Caco-2 (cell line): ENCODE measurements at places on chromosomes 5 and 9. TPM values are rescaled to one million over a fixed set of nuclear protein-coding genes. Genes with fewer than 3 reads are reported as not detected.

Gene PDCD1LG2
- not detected in 2 replicates for total RNA-seq

GRCh38 chr5:151018846-151019245 is 1.5 kb upstream of the GPX3 start:
- peaks cover 21% of the 10 kb centered on the region for H3K4me1 ChIP-seq
- H3K4me3 ChIP-seq, result no peak overlapping the region
- no peak for DNase-seq
- H3K27ac ChIP-seq, result no peak overlapping the region

DNA sequence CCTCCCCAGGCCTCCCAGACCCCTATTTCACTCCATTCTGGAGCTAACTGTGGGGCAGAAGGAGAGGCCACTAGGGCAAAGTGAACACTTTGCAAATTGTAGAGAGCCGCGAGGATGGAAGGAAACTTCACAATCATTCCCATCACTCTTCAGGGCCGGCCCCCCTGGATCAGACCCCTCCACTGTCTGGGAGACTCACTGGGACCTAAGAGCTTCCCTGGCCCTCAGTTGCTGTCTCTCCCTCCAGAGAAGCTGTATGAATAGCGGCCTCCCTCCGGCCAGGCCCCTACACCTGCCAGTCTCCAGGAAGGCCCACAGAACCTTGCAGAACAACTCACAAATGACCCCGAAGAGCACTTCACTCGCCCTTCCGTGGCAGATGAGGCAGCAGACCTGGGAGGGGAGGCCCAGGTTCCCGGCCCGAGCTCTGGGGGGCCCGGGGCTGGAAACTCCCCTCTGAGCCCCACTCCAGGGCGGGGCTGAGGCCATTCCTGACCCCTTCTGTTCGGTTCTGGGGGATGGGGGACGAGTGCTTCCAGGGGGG is 141.9 kb upstream of the IER5L start:
- peak overlapping the region; percentile 27 for H3K27ac ChIP-seq
- H3K27me3 ChIP-seq, result no peaks in the 10 kb centered on the region
- peaks cover 43% of the 10 kb centered on the region for H3K4me1 ChIP-seq
- no peak overlapping the region for H3K4me3 ChIP-seq
- peak; percentile 31 for DNase-seq

DNA sequence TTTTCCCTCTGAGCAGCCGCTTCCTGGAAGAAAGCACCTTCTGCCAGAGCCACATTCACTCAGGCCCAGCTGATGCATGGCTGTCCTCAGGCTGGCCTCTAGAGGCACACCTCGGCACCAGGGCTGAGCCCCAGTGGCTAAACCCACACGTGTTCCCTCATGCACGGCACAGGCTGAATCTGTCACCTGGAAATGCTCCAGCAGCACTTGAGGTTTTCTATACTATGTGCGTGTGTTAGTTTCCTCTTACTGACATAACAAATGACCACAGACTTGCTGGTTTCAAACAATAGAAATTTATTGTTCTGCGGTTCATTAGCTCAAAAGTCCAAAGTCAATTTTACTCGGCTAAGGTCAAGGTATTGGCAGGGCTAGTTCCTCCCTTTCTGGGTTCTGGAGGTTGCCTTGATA is 141.4 kb downstream of the LRRC70 start:
- no peaks in the 10 kb centered on the region for H3K27me3 ChIP-seq
- H3K4me3 ChIP-seq, result no peak overlapping the region
- no peaks in the 10 kb centered on the region for H3K36me3 ChIP-seq
- H3K27ac ChIP-seq, result no peak overlapping the region

GRCh38 chr9:135896205-135896604 is 11.1 kb downstream of the CAMSAP1 start:
- H3K4me3 ChIP-seq, result no peak overlapping the region
- H3K27me3 ChIP-seq, result no peaks in the 10 kb centered on the region
- H3K27ac ChIP-seq, result no peak overlapping the region
- no peaks in the 10 kb centered on the region for H3K4me1 ChIP-seq
- DNase-seq, result no peak

- DNase-seq, result no peak
- H3K4me1 ChIP-seq, result no peaks in the 10 kb centered on the region
- no peaks in the 10 kb centered on the region for H3K36me3 ChIP-seq
- no peaks in the 10 kb centered on the region for H3K27me3 ChIP-seq
Observed at GRCh38 chr9:86486891-86487837, 133.0 kb upstream of the TUT7 start.

DNA sequence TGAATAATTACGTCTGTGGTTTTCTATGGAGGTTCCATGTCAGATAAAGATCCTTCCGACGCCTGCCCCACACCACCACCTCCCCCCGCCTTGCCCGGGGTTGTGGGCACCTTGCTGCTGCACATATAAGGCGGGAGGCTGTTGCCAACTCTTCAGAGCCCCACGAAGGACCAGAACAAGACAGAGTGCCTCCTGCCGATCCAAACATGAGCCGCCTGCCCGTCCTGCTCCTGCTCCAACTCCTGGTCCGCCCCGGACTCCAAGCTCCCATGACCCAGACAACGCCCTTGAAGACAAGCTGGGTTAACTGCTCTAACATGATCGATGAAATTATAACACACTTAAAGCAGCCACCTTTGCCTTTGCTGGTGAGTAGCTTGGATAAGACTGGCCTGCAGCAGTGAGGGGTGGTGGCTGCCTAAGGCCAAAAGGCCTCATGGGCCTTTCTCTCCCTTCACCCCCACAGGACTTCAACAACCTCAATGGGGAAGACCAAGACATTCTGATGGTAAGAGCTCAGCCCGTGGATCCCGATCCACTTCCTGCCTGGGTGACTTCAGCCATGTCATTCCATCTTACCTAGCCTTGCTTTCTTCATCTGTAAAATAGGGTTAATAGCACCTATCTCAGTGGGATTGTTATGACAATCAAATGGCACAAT is at the start of gene IL3:
Gene IL3 (plus strand): TSS at position 155 of the 661 bp plus-strand sequence. CDS start 52 bp downstream, at position 207.
- H3K27me3 ChIP-seq, result no peaks in the 10 kb centered on the region
- H3K4me3 ChIP-seq, result no peak within 1 kb of the TSS
- no peaks in the 10 kb centered on the region for H3K4me1 ChIP-seq
- H3K27ac ChIP-seq, result no peak within 1 kb of the TSS

Gene IFNA14
- not detected in 2 replicates for total RNA-seq

DNA sequence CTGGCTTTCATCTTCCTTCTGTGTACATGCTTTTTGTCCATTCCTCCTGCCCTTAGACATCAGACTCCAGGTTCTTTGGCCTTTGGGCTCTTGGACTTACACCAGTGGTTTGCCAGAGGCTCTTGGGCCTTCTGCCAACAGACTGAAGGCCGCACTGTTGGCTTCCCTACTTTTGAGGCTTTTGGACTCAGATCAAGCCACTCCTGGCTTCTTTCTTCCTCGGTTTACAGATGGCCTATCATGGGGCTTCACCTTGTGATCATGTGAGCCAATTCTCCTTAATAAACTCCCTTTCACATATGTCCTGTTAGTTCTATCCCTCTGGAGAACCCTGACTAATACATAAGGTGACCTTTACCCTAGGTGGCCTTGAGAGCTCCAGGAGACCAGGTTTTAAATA is 189.1 kb upstream of the CCNG1 start:
- H3K4me3 ChIP-seq, result no peak overlapping the region
- no peaks in the 10 kb centered on the region for H3K4me1 ChIP-seq
- H3K27me3 ChIP-seq, result no peaks in the 10 kb centered on the region; the same call in 1 of the 2 replicates
- no peak for DNase-seq
- H3K27ac ChIP-seq, result no peak overlapping the region

Gene ZNF354B
- total RNA-seq, result 21.0 and 22.3 TPM in 2 replicates

DNA sequence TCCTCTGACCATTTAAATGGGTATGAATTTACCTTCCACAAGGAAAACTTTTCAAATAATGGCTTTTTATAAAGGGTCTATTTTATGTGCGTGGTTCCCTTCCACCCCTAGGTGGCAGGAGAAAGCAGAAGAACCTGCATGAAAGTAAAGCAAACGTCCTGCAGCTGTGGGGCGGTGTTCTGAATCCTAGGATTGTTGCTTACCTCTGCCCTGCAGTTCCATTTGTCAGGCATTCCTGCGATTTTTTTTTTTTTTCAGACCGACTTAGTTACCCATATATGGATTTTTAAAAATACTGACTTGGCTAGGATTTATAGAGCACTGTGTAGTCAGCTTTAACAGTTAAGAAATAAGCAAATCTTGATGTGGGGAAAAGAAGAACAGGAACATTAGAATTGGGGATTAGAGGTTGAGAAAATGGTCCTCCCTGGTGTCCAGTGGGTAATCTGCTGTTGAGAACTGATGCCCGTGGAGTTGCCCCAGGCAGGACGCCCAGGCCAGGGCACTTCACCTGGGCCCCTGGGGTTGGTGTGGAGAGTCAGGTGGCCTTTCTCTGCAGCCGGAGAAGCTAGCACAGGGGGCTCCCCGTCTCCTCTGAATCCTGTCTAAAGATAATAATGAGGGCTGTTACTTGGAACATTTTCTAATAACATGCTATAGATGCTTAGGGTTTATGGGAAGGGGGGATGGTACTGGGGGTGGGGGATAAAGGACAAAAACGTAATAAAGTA is 30.4 kb upstream of the LTC4S start:
- H3K4me3 ChIP-seq, result no peak overlapping the region
- peaks cover 12% of the 10 kb centered on the region for H3K4me1 ChIP-seq
- H3K27ac ChIP-seq, result peak overlapping the region; percentile 81
- H3K27me3 ChIP-seq, result no peaks in the 10 kb centered on the region
- DNase-seq, result peak; percentile 82

DNA sequence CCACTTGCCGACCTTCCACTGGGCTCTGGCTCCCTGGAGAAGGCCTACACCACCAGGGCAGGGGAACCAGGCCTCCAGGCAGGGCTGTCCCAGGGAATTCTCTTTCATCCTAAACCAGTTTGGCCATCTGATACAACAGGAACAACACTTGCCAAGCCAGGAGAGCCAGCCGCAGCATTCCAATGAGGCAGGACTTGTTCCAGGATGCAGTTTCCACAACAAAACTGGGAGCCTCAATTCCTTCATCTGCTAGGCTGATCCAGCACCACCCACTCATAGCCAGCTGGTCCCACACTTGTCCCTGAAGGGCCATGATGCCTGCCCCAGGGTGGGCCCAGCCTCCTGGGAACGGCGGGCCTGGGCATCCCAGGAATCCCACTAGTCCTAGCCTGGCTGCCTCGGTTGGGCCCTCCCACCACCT is 26.0 kb downstream of the BICD2 start:
- peak; percentile 41 for DNase-seq
- H3K4me1 ChIP-seq, result no peaks in the 10 kb centered on the region
- no peaks in the 10 kb centered on the region for H3K36me3 ChIP-seq

- H3K36me3 ChIP-seq, result no peaks in the 10 kb centered on the region
- no peaks in the 10 kb centered on the region for H3K4me1 ChIP-seq
- H3K4me3 ChIP-seq, result no peak overlapping the region
- H3K27ac ChIP-seq, result no peak overlapping the region
- no peaks in the 10 kb centered on the region for H3K27me3 ChIP-seq
Observed at GRCh38 chr5:58469896-58470295, 10.0 kb upstream of the PLK2 start.

Gene ZDHHC11B
- 1.00 and 1.1 TPM in 2 replicates for total RNA-seq

DNA sequence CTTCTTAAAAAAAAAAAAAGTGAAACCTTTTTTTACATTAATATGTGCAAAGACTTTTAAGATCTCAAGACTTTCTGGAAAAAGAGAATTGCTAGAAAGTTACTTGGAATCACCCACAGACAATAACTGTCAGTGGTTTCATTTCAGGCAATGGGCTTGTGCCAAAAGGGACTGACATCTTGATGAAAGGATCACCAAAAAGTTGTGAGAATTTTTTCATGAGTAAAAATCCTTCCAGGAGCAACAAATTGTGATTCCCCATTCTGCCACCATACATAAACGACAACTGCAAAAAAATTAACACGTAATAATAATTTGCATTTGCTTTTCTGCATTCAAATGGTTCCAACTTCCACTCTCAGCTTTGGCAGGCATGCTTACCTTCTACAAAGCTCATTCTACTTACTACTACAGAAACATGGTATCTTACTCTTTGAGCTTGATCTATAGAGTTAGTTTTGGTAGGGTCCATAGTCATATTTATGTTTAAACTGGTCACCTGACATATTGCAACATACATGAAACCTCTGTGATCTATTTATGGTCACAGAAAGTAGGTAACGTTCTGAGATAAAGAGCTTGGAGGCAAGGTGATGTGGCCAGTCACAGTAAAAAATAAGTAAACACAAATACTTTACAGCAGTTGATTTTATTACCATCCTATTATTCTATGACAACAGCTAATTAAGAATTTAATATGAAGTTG is 3.0 kb downstream of the NREP start:
- H3K4me1 ChIP-seq, result peaks cover 11% of the 10 kb centered on the region; the same call in 1 of the 2 replicates
- peaks cover 1% of the 10 kb centered on the region; the same call in 1 of the 2 replicates for H3K27me3 ChIP-seq
- no peak overlapping the region for H3K27ac ChIP-seq
- DNase-seq, result no peak
- no peak overlapping the region for H3K4me3 ChIP-seq

DNA sequence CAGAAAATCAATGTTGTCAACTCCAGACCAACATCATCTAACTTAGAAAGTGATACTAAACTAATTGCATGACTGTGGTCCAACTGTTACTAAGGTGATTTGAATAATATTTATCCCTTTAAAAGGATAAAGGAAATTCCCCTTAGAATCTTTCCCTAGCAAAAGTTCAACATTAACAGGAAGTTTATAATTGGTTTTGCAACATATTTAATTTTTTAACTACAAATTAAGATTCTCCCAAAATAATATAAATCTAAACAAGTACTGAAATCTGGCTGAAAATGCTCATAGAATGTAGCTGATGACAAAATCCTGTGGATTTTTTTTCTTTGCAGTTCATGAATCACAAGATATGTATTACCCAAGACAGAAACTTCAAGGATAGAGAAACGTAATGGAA is 151.4 kb downstream of the LPAR1 start:
- H3K27ac ChIP-seq, result no peak overlapping the region
- H3K27me3 ChIP-seq, result no peaks in the 10 kb centered on the region
- no peaks in the 10 kb centered on the region for H3K36me3 ChIP-seq
- no peak overlapping the region for H3K4me3 ChIP-seq
- no peaks in the 10 kb centered on the region for H3K4me1 ChIP-seq

Gene CNTNAP3
- not detected in 2 replicates for total RNA-seq

- H3K36me3 ChIP-seq, result no peaks in the 10 kb centered on the region; the same call in none of the 2 replicates
- no peak for DNase-seq
- H3K27me3 ChIP-seq, result no peaks in the 10 kb centered on the region
- no peak overlapping the region for H3K4me3 ChIP-seq
- H3K27ac ChIP-seq, result peak overlapping the region; percentile 2
- H3K4me1 ChIP-seq, result peaks cover 22% of the 10 kb centered on the region
Observed at GRCh38 chr5:78627766-78628165, 20.8 kb downstream of the LHFPL2 start.
